ENCODE measurements at places on chromosomes 12 and 14. TPM values are rescaled to one million over a fixed set of nuclear protein-coding genes. Genes with fewer than 3 reads are reported as not detected.

KRT82 gene
- total RNA-seq = not detected

KRT2 gene
- total RNA-seq = not detected

DNA sequence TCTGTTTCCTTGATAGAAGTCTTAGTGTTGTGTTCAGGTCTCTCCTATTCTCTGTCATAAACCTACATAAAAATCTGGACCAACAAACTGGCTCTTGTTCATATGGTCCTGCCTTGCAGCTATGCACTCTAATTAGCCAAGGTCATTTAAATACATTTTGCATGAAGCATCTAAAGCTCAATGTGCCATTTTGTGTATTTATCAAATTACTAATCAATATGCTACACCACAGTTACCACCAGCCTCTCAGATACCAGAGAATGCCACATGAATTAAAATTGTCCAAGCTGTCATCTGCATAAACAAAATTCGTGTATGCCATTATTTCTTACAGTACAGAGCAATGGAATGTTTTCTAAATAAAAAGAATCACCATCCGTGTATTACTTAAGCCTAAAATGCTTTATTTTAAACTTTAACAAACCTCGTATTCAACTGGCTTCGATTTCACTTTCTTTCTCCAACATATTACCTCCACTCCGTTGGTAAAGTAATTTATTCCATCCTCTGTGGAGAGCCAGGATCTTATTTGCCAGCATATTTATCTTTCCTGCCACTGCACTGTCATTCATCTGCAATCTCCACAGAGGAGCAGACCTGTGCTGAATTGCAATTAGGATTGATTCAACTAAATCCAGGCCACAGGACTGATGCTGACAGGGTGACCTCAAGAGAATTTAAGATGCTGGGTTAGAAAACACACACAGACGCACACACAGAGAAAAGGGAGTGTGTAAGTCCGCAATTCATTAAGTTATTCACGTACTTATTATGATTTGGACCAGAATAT is 284.1 kb upstream of the FOXG1 start:
- H3K4me1 ChIP-seq = no peaks in the 10 kb centered on the region
- DNase-seq = no peak
- no peak overlapping the region for H3K4me3 ChIP-seq
- no peaks in the 10 kb centered on the region for H3K36me3 ChIP-seq
- no peak overlapping the region for H3K27ac ChIP-seq

- H3K4me3 ChIP-seq = no peak overlapping the region
- H3K36me3 ChIP-seq = no peaks in the 10 kb centered on the region
- no peaks in the 10 kb centered on the region for H3K4me1 ChIP-seq
- DNase-seq = peak; percentile 3
Measured at GRCh38 chr12:23055004-23055403, 430.0 kb downstream of the ETNK1 start.

GRCh38 chr14:65915125-65915524 is 502.6 kb downstream of the FUT8 start:
- no peaks in the 10 kb centered on the region for H3K27me3 ChIP-seq
- no peaks in the 10 kb centered on the region for H3K36me3 ChIP-seq
- H3K4me1 ChIP-seq = peaks cover 19% of the 10 kb centered on the region
- no peak for DNase-seq
- no peak overlapping the region for H3K4me3 ChIP-seq
- H3K27ac ChIP-seq = no peak overlapping the region

GRCh38 chr12:62466018-62466593 is 520 bp upstream of the MON2 start:
- H3K4me1 ChIP-seq = peaks cover 21% of the 10 kb centered on the region
- DNase-seq = peak; percentile 36
- peak overlapping the region; percentile 94 for H3K27ac ChIP-seq
- H3K27me3 ChIP-seq = no peaks in the 10 kb centered on the region
- peaks cover 5% of the 10 kb centered on the region for H3K36me3 ChIP-seq
